ENCODE measurements at places on chromosomes 16 and 17.
A peak's percentile ranks its signal among the peaks of the same experiment; 100 is the strongest.

GRCh38 chr17:8861495-8862181 lies 5.8 kb downstream of the PIK3R6 start:
- DNase-seq: no peak

- DNase-seq: no peak
These were observed 2.7 kb upstream of the PABPN1L start for GRCh38 chr16:88868974-88869672.

DNA sequence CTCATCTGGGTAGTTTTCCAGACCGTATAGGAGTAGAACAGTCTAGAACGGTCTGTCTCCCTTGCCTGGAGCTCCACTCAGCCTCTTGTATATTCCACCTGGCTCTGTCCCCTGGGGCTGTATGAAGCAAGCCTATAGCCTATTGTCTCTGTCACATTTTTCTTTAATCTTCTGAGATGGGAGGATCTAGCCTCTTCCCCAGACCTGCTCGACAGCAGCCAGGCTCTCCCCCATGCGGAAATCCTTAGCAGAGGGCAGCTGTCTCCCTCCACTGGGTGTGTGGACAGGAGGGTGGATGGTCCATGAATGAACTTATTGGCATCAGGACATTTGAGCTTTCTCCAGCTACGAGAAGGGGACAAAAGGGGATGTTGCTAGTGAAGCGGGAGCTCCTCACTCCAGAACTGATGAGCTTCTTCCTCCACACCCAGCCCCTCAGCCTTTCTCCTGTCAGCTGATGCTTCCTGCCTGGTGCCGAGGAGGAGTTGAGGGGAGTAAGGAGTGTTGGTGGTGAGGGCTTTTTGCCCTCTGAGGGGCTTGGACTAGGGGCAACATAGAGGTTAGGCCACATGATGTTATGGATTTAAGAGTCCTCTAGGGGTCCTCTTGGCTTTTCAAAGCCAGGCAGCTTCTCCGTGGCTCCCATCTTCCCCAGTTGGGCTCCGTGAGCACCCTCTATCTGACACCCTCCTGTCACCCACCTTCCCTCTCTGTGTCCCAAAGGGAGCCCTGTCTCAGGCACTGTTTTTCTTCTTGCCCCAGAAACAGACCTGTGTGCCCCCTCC lies 28.0 kb downstream of the ARHGAP23 start:
- no peak for DNase-seq

- DNase-seq: no peak
These were observed 976 bp downstream of the CCL3L1 start for GRCh38 chr17:36195434-36196130.

DNA sequence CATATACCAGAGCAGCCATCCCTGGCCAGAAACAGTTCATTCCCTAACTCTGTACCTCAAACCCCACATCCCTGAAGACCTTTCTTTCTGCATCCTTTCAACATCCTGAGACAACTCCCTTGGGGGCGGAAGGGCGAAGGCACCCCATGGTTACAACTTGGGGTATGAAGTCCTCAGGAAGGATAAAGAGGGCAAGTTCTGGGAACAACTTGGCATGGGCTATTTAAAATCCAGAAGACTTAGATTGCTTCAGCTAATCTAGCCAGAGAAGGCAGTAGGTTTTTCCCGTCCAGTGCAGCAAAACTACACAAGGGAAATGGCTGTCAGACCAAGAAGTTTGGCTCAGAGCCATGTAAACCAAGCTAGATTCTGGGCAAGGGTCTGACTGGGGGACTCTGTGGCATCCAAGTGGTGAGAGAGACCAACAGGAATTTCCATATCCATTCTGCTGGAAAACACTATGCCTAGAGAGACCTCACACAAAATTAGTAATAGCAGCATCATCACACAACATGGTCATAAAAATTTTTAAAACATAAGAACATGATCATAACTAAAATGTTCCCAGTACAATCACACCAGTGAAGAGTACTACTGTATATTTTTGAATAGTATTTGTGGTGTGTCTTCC lies 113.2 kb downstream of the CDYL2 start:
- no peak for DNase-seq

- no peak for DNase-seq
These were observed 11.1 kb upstream of the SLC5A11 start for GRCh38 chr16:24834459-24835335.

GRCh38 chr17:49616601-49617131 lies 41.0 kb downstream of the NXPH3 start:
- DNase-seq: peak; percentile 28

- no peak for DNase-seq
These were observed 88.2 kb downstream of the CHD9 start for GRCh38 chr16:53142823-53143568.

DNA sequence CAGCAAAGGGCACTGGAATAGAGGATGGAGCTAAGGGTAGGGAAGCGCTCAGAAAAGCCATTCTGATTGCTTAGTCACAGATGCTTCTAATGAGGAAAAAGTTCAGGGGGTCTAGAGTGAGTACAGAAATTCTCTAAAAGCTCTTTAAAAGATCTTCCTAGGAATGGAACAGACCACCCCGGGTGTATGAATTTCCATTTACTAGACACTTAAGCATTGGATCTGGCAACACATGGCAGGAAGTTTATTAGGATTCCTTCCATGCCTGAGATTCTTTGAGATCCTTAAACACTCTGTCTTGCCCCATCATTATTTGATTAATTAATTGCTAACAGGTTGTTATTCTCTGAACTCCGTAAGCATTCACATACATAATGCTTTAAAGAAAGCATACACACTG lies 8.5 kb downstream of the KRTAP9-7 start:
- DNase-seq: no peak

GRCh38 chr16:53713403-53714204 lies 9.6 kb downstream of the FTO start:
- no peak for DNase-seq

Data from forelimb muscle (tissue), 1 donor.